ENCODE measurements at places on chromosomes 4 and X.

DNA sequence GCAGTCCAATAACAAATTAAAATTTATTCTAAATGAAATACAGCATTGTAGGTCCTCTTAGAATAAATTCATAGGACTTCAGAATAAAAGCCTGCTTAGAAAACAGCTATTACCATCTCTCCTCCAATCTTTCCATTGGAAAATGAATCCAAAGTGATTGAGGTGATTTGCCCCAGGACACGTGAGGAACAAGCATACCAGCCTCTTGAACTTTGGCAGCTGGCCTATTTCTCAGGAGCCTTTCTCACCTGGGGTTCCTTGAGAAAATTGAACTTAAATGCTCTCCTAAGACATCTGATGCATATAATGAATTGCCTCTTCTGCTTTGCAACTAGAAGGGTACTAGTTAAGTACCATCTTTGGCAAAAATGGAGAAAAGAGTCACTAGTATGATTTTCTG, 13.5 kb downstream of the ARHGAP24 start:
- DNase-seq, result no peak

DNA sequence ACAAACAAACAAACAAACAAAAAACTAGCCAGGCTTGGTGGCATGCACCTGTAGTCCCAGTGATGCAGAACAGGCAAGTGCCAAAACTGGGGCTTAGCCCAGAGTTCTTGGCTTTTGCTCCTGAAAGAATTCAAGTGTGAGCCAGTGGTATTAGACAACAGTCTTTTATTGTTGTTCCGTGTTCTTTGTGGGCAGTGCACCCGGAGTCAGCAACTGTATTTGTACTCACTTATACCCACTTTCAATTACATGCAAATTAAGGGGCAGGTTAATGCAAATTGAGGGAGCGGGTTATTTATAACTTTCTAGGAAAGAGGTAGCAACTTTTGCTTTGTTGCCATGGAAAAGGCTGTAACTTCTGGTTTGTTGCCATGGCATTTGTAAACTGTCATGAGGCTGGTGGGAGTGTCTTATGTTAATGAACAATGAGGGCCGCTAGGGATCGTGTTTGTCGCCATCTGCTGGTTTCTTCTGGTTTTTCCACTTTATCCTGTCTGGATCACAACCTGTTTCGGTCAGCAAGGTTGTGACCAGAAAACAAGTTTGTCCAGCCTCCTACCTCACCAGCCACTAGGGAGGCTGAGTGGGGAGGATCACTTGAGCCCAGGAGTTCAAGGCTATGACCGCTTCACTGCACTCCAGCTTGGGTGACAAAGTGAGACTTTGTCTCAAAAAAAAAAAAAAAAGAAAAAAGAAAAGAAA, 88.8 kb upstream of the ESX1 start:
- DNase-seq, result peak; percentile 92

DNA sequence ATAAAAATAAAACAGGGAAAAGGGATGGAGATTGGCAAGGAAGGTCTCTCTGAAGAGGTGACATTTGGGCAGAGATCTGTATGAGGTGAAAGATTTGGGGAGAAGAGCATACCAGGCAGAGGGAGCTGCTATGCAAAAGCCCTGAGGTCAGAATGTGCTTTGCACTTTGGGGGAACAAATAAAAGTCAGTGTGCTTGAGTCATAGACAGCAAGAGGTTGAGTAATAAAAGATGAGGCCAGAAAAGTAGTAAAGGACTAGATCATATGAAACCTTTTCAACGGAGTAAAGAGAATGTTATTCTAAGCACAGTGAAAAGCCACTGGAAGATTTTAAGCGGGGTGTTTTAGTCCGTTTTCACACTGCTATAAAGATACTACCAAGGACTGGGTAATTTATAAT, 76.5 kb upstream of the TEX13A start:
- no peak for DNase-seq

DNA sequence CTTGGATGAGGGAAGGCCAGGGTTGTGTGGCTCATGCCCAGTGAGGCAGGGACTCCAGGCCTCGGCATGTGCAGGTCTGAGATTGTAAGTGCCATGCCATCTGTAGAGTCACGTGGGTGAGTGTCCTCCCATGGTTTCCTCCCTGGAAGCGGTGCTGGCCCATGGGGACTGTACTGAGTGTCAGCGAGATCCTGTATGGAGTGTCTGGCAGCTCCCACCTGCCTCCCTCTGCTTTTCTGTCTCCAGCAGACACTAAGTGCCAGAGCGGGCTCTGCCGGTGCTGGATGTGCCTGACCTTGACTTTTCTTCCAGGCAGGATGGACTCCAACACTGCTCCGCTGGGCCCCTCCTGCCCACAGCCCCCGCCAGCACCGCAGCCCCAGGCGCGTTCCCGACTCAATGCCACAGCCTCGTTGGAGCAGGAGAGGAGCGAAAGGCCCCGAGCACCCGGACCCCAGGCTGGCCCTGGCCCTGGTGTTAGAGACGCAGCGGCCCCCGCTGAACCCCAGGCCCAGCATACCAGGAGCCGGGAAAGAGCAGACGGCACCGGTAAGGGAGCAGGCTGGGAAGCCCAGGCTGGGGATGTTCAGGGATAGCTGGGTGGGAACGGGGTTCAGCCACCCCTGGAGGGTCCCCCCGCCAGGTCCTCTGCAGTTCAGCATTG, 7.6 kb downstream of the WFS1 start:
- DNase-seq, result no peak

- DNase-seq, result no peak
These were observed 44.5 kb upstream of the FAAH2 start for GRCh38 chrX:57241967-57242366.

DNA sequence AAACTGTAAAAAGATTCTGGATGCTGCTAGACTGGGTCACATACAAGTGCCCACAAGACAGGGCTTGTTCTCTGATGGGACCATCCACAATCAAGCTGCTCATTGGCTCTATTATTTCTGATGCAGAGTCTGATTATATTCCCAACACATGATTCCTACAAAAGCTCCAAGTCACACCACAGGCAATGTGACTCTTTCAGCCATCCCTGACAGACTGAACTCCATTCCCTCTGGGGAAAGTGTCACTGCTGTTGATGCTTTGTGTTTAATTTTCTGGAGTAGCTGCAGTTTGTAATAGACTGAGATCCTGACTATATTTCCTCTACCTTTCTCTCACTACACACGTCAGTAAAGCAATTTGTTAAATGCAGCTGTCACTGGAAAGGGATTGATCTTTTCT, 55.4 kb upstream of the BCLAF3 start:
- DNase-seq, result no peak

GRCh38 chr4:29423836-29424721, 1296.1 kb upstream of the PCDH7 start:
- peak; percentile 33 for DNase-seq

- no peak for DNase-seq
These were observed 64.7 kb upstream of the EXOC1L start for GRCh38 chr4:55754754-55755350.

DNA sequence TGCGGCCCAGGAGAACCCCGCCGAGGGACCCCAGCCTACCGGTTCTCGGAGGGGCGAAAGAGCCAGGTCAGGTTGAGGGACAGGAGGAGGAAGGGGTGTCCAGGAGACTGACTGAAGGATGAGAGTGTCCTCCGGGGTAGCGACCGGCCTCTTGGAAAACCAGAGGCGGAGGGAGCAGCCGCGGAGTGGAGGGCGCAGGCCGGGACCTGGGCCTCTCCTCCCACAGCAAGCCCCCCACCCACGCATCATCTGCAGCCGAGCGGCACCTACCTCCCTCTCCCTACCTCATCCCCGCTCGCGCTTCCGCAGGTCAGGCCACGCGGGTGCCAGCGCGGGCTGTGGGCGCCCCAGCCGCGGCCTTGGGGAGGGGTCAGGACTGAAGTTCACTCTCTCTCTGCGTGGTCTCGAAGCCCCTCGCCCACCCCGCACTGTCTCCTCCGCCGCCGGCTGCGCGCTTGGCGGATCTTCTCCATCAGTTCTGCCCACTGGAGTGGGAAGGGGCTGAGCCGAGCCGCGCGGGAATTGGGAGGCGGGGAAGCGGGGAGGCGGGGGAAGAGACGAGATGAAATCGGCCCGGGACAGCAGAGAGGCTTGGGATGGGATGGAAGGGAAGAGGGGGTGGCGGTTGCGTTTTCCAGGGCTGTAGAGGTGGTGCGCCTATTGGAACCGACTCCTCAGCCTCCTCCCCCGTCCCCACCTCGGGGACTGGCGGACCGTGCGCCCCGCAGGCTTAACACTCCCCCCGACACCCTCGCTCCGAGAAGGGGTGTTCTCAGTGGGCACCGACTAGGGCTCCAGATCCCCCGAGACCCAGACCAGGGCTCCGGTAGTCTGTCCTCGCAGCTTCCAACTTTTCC, 1.8 kb downstream of the NLGN4X start:
- DNase-seq, result peak; percentile 39

DNA sequence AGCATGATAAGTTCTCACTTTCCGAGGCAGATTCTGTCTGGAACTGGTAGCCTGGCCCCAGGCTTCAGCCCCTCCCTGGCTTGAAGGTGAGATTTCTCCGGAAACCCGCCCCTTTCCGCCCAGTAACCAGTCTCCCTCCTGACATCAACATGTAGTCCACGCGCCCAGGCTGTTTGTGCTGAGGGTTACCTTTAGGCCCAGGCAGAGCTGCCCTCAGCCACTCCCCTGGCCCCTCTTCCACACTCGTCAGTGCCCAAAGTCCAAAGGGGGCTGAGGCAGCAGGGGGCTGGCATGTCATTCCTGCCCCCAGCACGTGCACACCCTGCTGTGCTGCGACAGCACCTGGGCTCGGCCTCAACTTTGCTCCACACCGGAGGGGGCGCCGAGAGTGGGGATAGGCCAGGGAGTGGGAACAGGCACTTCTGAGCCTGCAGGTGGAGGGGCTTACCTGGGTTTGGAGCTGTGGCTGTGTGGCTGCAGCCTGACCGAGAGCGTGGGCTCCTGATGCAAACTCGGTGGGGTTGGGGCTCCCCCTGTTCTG, 69.5 kb upstream of the ANK2 start:
- DNase-seq, result peak; percentile 37

- DNase-seq, result no peak
These were observed 548.9 kb downstream of the PPP4R3C start for GRCh38 chrX:26914232-26914631.

DNA sequence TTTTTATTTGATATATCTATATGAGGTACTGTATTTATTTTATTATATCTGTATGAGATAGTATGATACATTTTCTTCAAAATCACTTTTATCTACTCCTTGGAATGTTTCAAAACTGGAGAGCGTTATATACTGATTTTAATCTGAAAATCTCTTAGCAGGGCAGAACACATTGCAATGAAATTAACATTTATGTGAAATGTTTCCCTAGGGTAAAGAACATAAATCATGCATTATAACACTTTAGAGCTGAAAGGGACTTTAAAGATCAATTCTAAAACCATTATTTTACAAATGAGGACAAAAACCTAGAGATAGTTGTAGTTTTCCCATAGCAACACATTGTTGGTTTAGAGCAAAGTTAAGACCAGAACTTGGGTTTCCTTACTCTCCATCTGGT, 153.7 kb downstream of the ATOH1 start:
- no peak for DNase-seq

- DNase-seq, result no peak
These were observed 169.1 kb downstream of the UNC5C start for GRCh38 chr4:95379633-95380032.

GRCh38 chrX:155819525-155819924, 61.6 kb upstream of the VAMP7 start:
- peak; percentile 40 for DNase-seq

DNA sequence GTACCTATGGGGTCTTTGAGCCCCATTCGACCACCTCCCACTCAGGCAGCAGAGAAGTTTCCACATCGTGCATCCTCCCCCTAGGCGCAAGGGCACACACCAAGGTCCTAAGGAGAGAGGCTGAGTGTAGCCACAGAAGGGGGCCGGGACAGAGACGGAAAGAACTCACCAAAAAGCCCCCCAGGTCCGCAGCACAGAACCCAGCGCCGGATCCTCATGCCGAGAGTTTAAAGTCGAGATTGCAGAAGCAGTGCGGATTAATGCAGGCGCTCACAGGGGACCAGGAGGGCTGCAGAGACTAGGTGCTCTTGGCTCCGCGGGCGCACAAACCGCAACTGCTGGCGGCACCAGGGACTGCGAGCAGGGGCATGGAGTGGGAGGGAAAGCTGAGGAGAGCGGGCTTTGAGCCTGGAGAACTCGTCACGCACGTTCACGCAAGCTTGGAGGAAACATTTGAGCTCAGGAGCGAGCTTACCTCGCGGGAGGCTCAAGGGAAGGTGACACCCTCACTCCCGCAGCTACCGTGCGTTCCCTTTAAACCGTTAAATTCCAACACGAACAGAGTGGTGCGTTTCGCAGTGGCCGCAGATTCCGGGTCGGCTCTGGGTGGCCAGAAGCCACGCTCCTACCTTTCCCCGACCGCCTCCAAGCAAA, 8.5 kb downstream of the NKX3-2 start:
- no peak for DNase-seq

DNA sequence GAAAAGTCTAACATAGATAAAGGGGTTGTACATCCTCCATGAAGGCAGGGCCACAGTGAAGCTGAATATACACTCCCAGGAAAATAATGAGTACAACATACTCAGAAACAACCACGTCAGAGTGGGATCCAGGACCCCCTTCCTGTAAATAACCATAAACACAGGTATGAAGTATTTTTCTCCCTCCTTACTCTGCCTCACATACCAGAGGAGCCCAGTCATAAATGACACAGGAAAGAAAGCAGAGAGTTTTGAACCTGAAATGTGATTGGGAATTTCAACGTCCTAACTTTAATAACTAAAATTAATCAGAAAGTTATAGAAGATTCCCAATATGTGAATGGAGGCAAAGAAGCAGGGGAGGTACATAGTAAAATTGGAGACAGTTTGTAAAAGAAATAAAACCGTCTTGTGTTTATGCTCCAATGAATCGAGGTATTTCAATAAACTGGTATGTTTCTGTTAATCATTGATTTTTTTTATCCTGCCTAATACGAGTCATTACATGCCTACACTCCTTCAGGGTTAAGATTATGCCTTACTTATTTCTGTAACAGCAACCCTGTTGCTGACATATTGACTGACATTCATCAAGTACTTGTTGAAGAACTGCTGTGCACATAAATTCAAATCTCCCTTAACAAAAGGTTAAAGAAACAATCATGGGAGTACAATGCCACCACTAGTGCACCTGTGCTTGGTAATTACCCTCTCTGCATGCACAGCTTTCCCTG, 431.3 kb downstream of the KCNIP4 start:
- no peak for DNase-seq

GRCh38 chr4:152448854-152449253, 87.0 kb downstream of the FBXW7 start:
- DNase-seq, result no peak

- DNase-seq, result peak; percentile 22
These were observed 23.2 kb downstream of the TNIP3 start for GRCh38 chr4:121140716-121141460.

DNA sequence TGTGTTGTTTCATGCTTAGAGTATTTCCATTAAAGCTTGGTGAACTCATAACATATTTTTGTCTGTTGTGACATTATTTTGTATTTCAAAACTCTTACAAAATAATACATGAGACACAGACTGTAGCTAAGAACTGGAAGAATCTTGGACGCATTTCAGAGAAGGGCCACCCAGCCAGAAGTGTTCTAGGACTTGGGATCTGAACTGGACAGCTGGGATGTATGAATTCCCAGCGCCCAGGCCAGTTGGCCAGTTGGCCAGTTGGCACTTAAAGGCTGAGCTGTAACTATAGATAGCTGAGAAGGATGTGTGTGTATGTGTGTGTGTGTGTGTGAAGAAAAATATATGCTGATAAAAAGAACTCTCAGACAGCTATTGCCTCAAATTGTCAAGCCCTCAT, 193.4 kb upstream of the GPR101 start:
- no peak for DNase-seq

- DNase-seq, result no peak
These were observed 2429.7 kb downstream of the PCDH7 start for GRCh38 chr4:33149658-33150524.
